Activated naive CD4-positive, alpha-beta T cell treated with anti-CD3 and anti-CD28 coated beads, Interleukin-2, amount 10 ng/mL, durations not matched to agents 5 hours and 36 hours (primary cell): ENCODE measurements at places on chromosomes 11 and 22. TPM values are rescaled to one million over a fixed set of nuclear protein-coding genes. Genes with fewer than 3 reads are reported as not detected.

Gene CCDC188
- 0.14 TPM for total RNA-seq

Gene SLC22A6
- total RNA-seq, result not detected

Gene C11orf91
- not detected for total RNA-seq

Gene MRE11
- total RNA-seq, result 30.2 TPM
